ENCODE measurements at places on chromosomes 11 and 22.

DNA sequence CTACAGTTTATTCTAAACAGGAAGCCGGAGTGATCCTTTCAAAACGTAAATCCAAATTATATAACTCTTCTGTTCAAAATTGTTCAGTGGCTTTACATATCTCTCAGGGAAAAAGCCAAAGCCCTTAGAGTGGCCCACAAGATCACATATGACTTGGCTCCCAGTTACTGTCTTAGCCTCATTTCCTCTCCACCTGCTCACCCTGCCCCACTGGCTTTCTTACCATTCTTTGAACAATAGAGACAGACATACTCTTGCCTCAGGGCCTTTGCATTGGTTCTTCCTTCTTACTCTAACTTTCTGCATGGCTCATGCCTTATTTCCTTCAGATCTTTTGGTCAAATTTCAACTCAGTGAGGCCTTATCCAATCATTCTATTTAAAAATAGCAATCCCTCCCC lies 52.1 kb downstream of the STIM1 start:
- no peak for DNase-seq

GRCh38 chr11:35045236-35045820 lies 93.6 kb upstream of the CD44 start:
- no peak for DNase-seq

DNA sequence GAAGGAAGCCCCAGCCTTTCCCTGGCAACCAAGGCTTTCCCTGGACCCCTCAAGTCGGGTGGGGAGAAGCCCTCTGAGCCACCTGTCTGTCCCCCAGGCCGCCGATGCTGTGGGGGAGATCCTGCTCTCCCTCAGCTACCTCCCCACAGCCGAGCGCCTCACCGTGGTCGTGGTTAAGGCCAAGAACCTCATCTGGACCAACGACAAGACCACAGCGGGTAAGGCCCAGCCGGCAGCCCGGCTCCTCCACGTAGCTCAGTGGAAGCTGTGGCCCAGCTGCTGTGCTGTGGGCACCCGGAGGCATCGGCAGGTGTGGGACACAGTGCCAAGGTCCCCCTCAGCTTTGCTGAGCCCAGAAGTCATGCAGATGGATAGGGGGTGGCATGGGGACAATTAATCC lies 12.2 kb upstream of the RHOD start:
- DNase-seq = no peak

DNA sequence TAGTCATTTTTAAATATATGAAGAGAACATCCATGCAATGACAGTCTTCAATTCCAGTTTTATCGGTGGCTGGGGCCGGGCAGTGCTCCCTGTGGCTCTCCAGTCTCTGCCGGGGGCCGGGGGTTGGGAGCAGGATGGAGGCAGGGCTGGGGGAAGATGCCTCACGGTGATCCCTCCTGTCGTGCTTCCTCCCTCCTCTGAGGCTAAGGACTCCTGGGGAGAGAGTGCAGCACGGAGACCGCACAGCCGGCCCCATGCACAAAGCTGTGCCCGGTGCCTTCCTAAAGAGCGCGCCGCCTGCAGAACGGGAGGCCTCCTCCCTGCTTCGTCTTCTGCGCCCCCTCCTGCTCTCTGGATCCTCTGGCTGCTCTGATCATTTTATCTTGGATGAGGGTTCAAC lies 20.5 kb downstream of the GAL start:
- no peak for DNase-seq

DNA sequence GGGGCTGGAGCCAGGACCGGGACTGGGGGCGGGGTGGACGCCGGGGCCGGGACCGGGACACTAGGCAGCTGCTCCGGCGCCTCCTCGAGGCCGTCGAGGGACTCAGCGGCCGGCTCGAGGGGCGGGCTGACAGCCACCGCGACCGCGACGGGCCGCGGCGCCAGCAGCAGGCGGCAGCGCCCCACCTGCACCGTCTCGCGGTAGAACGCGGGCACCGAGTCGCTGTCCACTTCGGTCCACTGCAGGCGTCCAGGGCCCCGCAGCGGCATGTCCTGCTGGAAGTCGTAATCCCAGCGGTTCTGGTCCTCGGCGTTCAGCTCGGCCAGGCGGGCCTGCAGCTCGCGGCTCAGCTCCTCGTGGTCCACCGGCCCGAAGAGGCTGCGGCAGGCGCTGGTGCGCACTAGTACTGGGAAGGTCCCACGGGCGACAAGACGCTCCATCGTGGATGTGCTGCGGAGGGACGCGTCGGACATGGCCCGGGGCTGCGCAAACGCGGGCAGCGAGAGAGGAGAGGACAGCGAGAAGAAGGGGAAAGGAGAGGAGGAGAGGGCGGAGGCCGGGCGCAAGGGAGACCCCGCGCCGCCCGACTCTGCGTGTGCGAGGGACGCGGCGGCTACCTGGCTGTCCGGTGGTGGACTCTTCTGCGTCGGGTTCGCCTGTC lies 428 bp downstream of the CDKN1C start:
- no peak for DNase-seq

DNA sequence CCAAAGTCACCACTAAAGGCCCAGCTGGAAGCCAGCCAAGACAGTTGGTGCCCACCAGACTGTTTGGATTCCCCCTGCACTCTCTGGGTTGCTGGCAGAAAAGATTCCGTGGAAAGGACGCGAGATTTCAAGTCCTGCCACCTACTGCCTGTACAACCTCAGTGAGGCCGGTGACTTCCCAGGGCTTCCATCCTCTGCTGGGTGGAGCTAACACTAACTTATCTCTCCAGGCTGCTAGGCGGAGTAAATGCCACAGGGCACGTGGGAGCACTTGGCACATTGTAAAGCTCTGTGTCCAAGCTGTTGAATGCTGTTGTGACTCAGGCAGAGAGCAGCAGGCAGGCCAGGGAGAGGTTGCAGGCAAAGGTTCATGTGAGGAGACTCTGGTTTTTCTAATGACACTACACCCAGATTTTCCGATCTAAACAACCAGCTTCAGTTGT lies 50.9 kb upstream of the CDON start:
- DNase-seq = no peak

DNA sequence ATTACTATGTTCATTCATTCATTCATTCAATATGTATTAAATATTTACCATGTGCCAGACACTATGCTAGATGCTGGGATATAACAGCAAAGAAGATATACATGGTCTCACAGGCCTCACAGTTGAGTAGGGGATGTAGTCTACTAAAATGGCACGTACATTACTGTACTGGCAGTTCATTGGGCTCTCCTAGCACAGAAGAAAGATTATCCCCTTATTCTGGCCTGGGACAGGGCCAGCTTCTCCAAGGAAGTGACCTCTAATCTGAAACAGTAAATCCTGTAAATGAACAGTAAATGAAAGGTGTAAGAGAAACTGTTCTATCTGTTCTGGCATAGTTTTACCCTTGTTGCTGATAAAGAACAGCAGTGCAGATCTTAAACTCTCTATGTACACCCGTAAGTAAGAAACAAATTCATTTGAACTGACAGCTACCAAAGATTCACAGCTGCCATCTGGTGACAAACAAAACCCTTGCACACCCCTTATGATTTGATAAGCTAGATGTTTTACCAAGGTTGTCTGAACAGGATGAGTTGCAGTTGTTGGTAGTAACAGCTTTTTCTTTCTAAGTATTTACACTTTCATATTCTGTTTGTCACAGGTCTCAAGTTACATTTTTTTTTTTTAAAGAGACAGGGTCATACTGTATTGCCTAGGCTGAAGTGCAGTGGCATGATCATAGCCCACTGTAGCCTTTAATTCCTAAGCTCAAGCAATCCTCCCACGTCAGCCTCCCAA lies 263.1 kb downstream of the TMEM135 start:
- no peak for DNase-seq

GRCh38 chr11:76074148-76075095 lies 131.9 kb downstream of the WNT11 start:
- no peak for DNase-seq

DNA sequence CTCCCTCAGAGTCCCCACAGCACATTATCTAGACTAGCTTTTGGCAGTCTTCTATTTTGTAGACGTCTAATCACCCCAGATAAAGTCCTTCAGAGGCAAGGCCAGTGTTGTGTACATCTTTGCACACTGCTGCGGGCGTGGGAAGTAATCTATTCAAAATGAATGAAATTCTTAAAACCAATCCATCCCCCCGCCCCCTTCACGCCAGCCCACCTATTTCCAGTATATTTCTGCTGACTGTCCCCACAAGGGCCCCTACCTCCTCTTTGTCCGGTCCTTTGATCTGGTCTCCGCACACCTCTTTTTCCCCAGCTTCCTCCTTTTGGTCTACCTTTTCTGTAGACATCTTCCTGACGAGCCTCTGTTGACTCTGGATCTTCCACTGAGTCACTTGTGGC lies 375 bp downstream of the BSCL2 start:
- DNase-seq = no peak

DNA sequence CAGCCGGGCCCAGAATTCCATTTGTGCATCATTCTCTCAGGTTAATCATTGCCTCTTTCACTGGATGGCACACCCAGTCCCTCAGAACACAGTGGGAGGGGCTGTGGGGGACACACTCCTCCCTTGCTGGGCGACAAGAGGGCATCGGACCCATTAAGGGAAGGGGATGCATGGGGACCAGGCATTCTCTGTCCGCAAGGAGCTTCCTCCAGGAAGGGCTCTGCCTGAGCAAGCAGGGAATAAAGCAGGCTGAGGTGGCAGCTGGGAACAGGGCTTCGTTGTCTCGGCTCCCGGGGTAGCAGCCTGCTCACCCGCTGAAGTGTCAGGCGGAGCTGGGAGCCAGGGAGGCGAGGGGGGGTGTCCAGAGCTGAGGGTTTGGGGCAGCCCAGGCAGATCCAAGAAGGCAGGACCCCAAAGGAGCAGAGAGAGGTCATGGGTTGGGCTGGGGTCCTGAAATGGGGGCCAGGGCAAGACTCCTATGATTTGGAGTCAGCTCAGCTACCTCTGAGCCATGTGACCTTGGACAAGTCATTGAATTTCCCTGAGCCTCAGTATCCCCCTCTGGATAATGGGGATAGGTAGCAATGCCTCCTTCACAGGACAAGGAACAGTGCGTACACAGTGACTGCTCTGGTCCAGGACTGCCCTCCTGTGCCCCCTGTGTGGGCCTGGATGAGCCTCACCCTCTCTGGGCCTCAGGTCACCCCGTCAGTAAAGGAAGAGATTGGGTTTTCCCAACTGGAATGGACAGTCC lies 1.4 kb downstream of the GAL3ST1 start:
- no peak for DNase-seq

GRCh38 chr11:102306048-102306597 lies 11.2 kb upstream of the BIRC3 start:
- no peak for DNase-seq

- no peak for DNase-seq
These were observed 4.5 kb upstream of the CCDC81 start for GRCh38 chr11:86370171-86370570.

DNA sequence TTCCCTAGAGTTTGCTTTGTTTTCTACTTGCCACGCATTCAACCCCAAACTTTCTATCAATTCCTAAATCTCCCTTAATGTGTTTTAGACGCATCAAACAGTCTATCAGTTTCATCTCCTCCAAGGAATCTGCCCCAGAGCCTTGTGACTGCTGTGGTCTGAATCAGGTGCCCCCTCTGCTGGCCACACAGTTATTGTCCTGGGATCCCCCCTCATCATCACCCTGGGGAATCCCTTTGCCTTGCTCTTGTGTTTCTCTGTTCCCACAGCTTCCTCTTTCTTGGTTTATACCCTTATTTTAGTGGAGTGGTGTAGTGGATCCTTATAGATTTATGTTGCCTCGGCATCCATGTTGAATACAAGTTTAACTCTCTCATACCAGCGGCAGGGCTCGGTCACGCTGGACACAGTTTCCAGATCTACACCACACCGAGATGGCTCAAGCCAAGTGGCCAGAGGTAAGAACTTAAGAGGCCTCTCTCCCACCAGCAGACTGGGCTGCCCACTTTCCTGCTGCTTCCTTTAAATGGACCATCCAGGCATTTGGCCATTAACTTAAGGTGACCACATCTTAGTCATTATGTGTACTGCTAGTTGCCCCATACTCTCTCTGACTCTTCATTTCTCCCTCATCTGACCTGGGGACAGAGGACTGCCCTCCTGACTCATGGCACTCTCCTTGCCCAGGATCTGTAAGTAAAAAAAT lies 8.2 kb downstream of the UPB1 start:
- DNase-seq = no peak

DNA sequence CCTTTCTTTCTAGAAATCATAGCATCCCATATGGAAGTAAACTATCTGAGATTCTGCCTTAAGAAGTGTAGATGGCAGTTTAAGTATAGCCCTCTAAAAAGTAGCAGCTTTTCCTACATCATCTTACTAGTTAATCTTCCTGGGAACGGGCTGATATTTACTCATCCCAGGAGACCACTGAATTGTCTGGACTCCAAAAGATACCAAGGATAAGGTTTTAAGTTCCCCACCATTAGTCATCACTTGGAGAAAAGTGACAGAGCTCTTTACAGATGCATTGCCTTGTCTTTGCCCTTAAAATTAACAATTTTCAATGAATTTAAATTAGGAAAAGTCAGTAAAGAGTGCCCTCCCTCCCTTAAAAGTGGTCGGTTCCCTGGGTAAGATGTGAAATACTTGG lies 129.5 kb downstream of the MAML2 start:
- no peak for DNase-seq

DNA sequence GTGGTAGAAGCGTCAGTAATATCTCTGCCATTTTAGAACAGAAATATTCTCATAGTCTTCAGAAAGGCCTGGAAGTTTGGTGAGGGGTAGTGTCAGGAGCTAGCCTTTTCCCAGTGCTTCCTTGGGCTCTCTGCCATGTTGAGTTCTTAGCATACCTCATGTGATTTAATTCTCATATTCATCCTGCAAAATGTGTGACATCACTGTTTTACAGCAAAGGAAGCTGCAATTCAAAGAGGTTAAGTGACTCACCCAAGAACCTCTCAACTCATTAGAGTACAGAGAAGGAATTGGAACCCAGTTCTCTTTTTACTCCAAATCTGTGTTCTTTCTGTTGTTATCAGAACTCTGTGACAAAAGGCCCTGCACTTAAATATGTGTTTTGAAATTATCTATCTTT lies 72.1 kb downstream of the RNF169 start:
- no peak for DNase-seq

DNA sequence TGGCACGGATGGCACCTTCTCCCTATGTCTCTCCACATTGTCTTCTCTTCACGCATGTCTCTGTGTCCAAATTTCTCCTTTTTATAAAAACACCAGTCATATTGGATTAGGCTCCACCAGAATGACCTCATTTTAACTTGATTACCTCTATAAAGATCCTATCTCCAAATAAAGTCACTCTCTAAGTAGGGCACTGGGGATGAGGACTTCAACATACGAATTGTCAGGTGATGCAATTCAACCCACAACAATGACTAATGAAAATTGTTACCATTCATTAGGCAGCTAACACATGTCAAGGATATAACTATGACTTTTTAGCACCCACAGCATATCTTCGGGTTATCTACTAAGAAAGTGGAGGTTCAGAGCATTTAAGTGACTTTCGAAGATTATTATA lies 55.5 kb upstream of the USP47 start:
- DNase-seq = no peak

DNA sequence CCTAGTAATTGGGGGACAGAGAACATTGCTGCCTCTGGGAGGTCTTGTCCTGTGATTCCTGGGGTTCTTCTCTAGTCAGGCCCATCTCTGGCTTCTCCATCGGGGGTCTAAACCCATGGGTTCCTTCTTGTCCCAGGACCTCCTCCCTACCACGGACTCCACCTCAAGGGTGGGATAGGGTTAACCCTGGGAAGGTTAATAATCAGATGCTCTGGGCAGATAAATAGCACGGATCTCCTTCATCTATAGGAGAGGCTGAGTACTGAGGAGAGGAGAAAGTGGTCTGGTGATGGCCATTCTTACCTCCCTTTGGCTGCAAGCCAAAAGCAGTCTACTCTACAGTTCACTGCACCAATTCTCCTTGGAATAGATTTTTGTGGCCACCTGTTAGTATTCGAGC lies 10.5 kb downstream of the HEPHL1 start:
- no peak for DNase-seq
